Islet precursor cell (in vitro differentiated cells): ENCODE measurements at places on chromosomes 7 and 10.

GRCh38 chr7:96825285-96825684 is 115.6 kb upstream of the SEM1 start:
- DNase-seq: no peak

DNA sequence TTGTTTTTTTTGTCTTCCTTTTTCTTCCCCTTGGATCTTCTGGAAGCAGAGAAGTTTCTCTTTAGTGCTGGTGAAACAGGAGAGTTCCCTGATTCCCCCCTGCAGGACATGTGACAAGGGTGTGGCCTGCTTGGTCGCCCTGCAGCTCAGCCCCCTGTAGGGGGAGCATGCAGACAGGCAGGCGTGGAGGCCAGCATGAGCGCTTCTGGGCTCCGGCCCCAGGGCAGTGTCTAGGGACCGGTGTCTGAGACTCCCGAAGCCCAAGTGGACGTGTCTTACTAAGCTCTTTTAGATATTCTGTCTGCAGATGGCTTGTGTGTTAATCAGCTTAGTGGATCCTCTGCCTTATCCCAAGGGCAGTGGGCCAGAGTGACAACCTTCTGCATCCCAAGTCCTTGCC is 26.1 kb downstream of the PRSS58 start:
- peak; percentile 80 for DNase-seq

DNA sequence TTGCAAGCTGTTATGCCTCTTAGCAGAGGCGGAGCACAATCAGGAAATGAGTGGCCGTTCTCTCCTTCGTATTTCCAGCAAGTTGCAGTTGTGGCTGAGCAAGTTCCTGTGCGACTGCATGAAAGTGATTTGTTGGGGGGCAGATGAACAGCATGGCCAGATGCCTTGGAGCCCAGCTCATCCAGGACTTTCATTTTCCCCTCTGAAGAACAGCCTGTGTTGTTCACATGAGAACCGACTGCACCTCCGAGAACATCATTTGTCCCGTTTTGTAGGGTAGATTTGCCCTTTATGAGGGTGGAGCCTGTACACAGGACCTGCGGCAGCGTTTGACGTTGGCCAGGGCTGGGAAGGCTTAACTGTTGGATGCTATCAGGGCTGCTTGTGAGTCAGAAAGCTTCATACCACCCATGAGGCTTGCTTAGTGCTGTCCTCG is 4.4 kb downstream of the BAG3 start:
- DNase-seq: peak; percentile 89

GRCh38 chr7:135275971-135276580 is 42.4 kb downstream of the STRA8 start:
- DNase-seq: no peak
